ENCODE measurements at places on chromosomes 7 and 10. TPM values are rescaled to one million over a fixed set of nuclear protein-coding genes. Genes with fewer than 3 reads are reported as not detected.

GRCh38 chr10:13046851-13047528 lies 45.5 kb upstream of the CCDC3 start:
- H3K4me3 ChIP-seq = no peak overlapping the region
- peaks cover 27% of the 10 kb centered on the region for H3K27me3 ChIP-seq
- H3K27ac ChIP-seq = no peak overlapping the region

Gene CACNA2D1
- not detected for total RNA-seq

- DNase-seq = no peak
- no peak overlapping the region for H3K27ac ChIP-seq
- peaks cover 35% of the 10 kb centered on the region for H3K27me3 ChIP-seq
- no peak overlapping the region for H3K4me3 ChIP-seq
- H3K4me1 ChIP-seq = no peaks in the 10 kb centered on the region
Observed at GRCh38 chr10:58300676-58301075, 31.7 kb downstream of the CISD1 start.

DNA sequence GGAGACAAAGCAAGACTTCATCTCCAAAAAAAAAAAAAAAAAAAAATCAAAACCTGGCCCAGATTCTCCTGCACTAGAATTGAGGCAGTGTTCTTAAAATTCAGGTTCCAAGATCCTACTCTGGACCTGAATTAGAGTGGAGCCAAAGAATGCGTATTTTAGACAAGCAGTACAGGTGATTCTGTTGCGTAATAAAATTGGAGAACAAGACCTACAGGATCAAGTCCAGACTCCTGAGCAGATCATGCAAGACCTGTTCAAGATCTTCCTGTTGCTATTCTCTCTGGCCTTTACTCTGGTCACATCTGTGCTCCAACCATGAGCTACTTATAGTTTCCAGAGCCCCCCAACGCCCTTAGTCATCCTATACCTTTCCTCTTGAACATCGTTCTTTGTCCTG lies 51.5 kb upstream of the RSBN1L start:
- H3K36me3 ChIP-seq = no peaks in the 10 kb centered on the region
- no peak for DNase-seq
- no peaks in the 10 kb centered on the region for H3K27me3 ChIP-seq
- no peak overlapping the region for H3K27ac ChIP-seq
- peaks cover 5% of the 10 kb centered on the region for H3K4me1 ChIP-seq

GRCh38 chr7:1127001-1127400 lies 33.0 kb downstream of the ZFAND2A start:
- no peaks in the 10 kb centered on the region for H3K4me1 ChIP-seq
- no peak overlapping the region for H3K4me3 ChIP-seq
- peak; percentile 22 for DNase-seq
- no peak overlapping the region for H3K27ac ChIP-seq

GRCh38 chr7:133207687-133208086 lies 45.2 kb upstream of the EXOC4 start:
- no peak overlapping the region for H3K27ac ChIP-seq
- DNase-seq = no peak
- H3K4me1 ChIP-seq = no peaks in the 10 kb centered on the region
- H3K36me3 ChIP-seq = peaks cover 8% of the 10 kb centered on the region

Gene FKBP9
- total RNA-seq = 0.74 TPM

Gene RAB18
- 56.4 TPM for total RNA-seq

DNA sequence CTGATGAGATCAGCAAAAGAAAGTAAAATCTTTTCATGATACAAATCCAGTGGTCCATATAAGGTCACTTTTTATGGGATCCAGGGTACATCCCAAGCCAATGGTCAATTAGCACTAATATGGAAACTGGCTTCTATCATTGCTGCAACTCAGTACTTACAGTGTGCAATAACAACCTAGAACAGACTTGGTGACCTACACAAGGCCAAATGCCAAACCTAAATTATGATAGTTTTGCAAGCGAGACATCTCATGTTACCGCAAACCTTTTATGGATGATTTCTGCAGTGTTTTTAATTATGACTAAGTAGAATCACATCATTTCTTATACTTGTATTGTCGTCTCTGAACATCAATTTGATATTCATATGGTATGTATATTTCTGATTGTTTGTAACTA lies 583.5 kb upstream of the SEMA3D start:
- H3K27me3 ChIP-seq = no peaks in the 10 kb centered on the region
- H3K4me3 ChIP-seq = no peak overlapping the region
- H3K4me1 ChIP-seq = no peaks in the 10 kb centered on the region
- no peak overlapping the region for H3K27ac ChIP-seq

GRCh38 chr7:75979759-75980429 lies 14.5 kb downstream of the TMEM120A start:
- peak overlapping the region; percentile 25 for H3K27ac ChIP-seq
- no peak overlapping the region for H3K4me3 ChIP-seq
- H3K27me3 ChIP-seq = no peaks in the 10 kb centered on the region
- no peak for DNase-seq
- H3K36me3 ChIP-seq = peaks cover 1% of the 10 kb centered on the region

Gene TLX1
- not detected for total RNA-seq

DNA sequence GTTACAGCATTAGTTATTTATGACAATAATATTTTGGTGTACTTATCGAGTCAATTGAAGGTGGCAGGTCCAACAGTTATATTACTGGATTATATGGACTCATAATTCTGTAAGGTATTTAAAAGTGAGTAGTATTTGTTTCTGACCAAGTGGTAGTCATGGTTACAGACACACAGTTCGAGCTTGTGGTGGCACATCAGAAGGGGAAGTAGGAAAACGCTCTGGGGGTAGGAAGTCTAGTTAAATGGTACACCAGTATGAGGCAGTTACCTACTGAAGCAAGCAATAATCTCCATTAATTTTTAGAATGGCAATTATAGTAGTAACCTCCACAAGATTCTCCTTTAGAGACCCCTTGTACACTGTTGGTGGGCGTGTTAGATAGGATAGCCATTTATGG lies 541.2 kb downstream of the ETV1 start:
- no peaks in the 10 kb centered on the region for H3K27me3 ChIP-seq
- H3K27ac ChIP-seq = no peak overlapping the region
- H3K4me3 ChIP-seq = no peak overlapping the region
- no peaks in the 10 kb centered on the region for H3K4me1 ChIP-seq
- no peak for DNase-seq

DNA sequence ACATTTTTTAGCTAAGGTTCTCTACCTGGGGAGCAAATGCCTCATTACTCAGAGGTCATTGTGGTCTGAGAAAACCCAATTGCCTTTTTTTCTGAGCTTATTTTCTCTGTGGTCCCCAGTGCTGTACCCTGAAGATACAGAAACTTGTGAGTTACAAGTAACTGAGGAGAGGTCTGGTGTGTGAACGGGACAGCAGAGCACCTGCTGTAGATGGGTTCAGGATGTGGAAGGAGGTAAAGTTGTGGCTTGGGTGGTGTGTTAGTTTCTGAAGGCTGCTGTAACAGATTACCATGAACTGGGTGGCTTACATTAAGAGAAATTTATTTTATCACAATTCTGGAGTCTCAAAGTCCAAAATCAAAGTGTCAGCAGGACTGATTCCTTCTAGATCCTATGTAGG lies 449.1 kb upstream of the NRP1 start:
- no peaks in the 10 kb centered on the region for H3K4me1 ChIP-seq
- H3K27ac ChIP-seq = no peak overlapping the region
- no peak for DNase-seq

DNA sequence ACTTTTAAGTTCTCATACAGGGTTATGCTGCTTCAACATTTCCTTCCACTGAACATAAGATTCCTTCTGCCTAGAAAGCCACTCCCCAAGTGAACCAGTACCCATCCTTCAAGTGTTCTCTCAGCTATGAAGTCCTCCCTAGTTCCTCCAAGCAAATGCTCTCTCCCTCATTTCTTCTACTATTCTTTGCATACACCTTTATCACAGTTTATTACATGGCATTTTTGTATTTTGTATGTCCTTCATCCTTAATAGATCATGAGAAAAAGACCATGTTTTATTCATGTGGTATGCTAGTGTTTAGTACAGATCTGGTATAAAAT lies 1.9 kb downstream of the SYPL1 start:
- no peaks in the 10 kb centered on the region for H3K36me3 ChIP-seq
- H3K27ac ChIP-seq = no peak overlapping the region
- peak overlapping the region; percentile 28 for H3K4me3 ChIP-seq
- H3K4me1 ChIP-seq = peaks cover 41% of the 10 kb centered on the region
- peaks cover 28% of the 10 kb centered on the region for H3K27me3 ChIP-seq

DNA sequence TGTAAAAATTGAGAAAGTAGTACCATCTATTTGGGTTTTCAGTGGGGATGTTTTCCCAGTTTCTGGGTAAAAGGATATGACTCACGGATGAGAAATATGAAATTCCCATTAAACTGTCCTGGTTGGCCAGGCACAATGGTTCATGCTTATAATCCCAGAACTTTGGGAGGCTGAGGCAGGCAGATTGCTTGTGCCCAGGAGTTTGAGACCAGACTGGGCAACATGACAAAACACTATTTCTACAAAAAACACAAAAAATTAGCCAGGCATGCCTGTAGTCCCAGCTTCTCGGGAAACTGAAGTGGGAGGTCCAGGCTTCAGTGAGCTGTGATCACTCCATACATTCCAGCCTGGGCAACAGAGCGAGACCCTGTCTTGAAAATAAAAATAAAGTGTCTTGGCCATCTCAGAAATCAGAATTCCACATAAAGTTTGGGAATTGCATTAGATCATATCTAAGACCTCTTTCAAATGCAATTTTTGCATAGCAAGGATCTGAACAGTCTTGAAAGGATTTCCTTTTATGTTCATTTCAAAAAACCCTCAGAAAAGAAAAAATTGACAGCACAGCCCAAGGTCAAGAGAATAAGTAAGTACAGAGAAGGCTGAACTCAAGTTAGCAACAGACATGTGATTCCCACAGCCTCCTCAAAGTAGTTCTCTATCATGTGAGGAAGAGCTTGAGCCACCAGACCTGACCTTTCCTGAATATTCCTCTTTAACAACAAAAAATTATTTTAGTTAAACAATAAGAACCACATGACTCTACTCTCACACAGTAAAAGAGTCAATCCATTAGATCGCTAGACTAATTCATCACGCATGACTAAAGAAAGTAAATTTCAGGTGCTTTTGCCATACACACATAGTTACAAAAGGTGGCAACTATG lies 141.5 kb upstream of the CAV2 start:
- H3K27ac ChIP-seq = no peak overlapping the region
- H3K4me3 ChIP-seq = no peak overlapping the region
- no peaks in the 10 kb centered on the region for H3K36me3 ChIP-seq
- H3K4me1 ChIP-seq = no peaks in the 10 kb centered on the region
- DNase-seq = no peak

DNA sequence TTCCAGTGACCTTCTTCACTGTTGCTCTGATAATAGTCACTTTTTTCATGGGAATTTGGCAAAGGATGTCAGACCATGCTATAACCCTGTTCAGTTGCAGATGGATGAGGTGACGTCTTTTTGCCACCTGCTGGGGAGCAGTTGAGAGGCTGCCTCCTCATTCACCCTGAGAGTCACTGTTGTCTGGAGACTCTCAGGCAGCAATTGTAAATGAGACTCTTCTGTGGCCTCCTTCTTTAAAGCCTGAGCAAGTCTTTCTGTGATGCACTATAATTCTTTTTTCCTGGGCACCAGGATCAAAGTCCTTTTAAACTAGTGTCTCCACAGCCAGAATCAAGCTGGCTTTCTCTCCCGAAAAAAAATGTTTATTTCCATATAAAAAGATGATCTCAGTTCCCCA lies 345.1 kb downstream of the ARL4A start:
- no peak overlapping the region for H3K27ac ChIP-seq
- H3K36me3 ChIP-seq = no peaks in the 10 kb centered on the region
- H3K4me1 ChIP-seq = no peaks in the 10 kb centered on the region
- H3K4me3 ChIP-seq = no peak overlapping the region

GRCh38 chr10:127375461-127375860 lies 173.6 kb upstream of the NPS start:
- H3K36me3 ChIP-seq = no peaks in the 10 kb centered on the region
- H3K27me3 ChIP-seq = peaks cover 20% of the 10 kb centered on the region
- no peaks in the 10 kb centered on the region for H3K4me1 ChIP-seq
- DNase-seq = no peak
- no peak overlapping the region for H3K4me3 ChIP-seq
- H3K27ac ChIP-seq = no peak overlapping the region

DNA sequence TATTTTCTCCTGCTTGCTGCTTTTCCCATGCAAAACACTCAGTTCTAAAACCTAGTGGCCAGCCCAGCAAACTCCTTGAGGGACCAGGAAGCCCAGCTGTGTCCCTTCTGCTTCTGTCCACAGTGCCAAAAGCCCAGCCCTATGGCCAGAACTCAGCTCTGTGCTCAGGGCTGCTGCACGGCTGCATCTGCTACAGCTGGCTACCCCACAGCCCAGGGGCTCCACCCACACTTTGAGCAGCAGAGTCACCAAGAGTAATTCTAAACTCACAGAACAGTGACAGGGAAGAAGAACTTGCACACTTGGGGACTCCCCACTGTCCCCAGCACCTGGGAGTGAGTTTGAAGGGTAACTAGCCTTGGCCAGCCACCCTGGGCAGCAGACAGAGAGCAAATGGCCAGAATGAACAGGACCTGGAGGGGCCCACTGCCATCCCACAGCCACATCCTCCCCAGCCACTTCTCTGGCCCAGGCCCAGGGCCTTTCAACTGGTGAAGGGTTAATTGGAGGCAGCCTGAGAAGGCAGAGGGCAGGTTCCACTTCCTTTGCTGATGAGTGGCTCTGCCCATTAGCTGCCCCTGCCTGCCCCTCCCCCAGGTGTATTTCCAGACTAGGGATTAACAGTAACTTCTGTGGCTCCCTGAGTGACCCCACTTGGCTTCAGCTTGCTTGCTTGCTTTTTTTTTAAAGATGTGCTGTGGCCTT lies 28.1 kb upstream of the TRIM8 start:
- no peak overlapping the region for H3K27ac ChIP-seq
- no peaks in the 10 kb centered on the region for H3K4me1 ChIP-seq
- no peaks in the 10 kb centered on the region for H3K36me3 ChIP-seq
- no peak overlapping the region for H3K4me3 ChIP-seq

- H3K27me3 ChIP-seq = no peaks in the 10 kb centered on the region
- H3K4me1 ChIP-seq = no peaks in the 10 kb centered on the region
- H3K36me3 ChIP-seq = no peaks in the 10 kb centered on the region
- no peak overlapping the region for H3K27ac ChIP-seq
Observed at GRCh38 chr10:97307866-97308780, 10.9 kb upstream of the FRAT1 start.

DNA sequence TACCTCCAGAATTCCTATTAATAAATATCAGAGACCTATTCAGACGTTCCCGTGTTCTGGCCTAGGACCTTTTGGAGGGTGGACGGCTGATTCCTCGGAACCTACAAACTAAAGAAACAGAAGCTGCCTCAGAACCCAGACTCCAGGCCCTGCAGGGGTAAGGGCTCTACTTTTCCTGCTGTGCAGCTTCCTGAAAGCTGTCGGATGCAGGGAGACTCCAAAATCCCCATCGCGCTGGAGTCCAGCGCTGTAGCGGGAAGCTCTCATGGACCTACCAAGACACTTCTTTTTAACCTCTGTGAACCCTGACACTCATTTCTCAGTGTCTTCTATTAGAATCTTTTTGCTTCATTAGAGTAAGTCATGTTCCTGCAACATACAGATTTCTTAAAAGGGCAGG lies 244.5 kb upstream of the PITRM1 start:
- H3K27me3 ChIP-seq = no peaks in the 10 kb centered on the region
- H3K4me1 ChIP-seq = peaks cover 21% of the 10 kb centered on the region
- no peak overlapping the region for H3K27ac ChIP-seq
- no peaks in the 10 kb centered on the region for H3K36me3 ChIP-seq
- no peak overlapping the region for H3K4me3 ChIP-seq

Measured in natural killer cell treated with Interleukin-12 subunit alpha and Interleukin-12 subunit beta and Interleukin-15 and Interleukin-18, amount 100 ng/mL, for 72 hours (primary cell).